Activated naive CD8-positive, alpha-beta T cell treated with anti-CD3 and anti-CD28 coated beads for 36 hours (primary cell): ENCODE measurements at places on chromosomes 7 and 10. TPM values are rescaled to one million over a fixed set of nuclear protein-coding genes. Genes with fewer than 3 reads are reported as not detected.

DNA sequence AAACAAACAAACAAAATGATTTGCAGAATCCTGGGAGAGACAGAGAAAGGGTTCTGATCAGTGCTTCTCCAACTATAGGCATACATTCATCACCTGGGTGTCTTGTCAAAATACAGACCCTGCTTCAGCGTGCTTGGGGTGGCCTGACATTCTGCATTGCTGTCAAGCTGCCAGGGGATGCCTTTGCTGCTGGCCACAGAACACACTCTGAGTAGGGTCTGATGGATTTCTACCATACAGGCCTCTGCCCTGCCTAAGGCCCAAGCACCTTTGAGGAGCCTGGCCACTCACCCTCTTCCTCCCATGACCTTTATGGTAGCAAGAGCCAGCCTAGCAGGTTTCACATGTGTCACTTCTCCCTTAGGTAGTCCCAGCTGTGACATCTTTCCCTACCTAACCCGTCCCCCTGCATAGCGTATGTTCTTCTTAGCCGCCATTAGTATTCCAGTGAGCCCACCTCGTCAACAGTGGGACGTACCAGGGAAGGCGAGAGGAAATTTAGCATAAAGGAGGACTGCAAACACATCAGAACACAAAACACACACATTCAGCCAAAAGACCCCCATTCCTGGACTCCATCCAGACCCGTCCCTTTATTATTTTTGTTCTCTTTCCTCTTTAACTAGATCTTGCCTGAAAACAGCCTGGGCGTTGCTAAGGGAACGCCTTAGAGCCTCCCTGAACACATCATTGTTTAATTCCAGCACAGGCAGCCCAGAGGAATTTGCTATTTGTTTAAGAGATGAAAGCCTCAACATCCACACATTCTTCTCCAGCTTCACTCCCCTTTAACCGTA, 43.9 kb upstream of the PODXL start:
- DNase-seq, result no peak
- H3K36me3 ChIP-seq, result no peaks in the 10 kb centered on the region
- H3K4me1 ChIP-seq, result no peaks in the 10 kb centered on the region
- H3K27me3 ChIP-seq, result peaks cover 6% of the 10 kb centered on the region

DNA sequence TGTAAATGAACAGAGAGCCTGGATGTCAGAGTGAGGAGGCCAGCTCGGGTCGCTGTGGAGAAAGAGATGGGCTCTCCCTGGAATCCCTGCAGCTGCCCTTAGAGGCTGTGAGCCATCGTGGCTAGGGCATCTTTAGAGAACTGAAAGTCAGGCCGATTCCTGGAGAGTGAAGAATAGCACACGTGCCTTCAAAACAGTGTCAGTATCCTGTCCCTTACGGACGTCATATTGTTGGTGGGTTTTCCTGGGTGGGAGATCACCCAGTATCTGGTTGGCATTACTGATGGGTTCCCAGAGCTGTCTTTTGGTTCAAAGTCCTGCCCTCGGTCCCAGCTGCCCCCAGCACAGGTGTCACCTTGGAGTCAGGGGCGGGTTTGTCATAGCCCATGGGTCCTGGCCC, 25.3 kb downstream of the IKZF1 start:
- H3K4me3 ChIP-seq, result peak overlapping the region; percentile 29
- no peaks in the 10 kb centered on the region for H3K27me3 ChIP-seq
- peaks cover 66% of the 10 kb centered on the region for H3K4me1 ChIP-seq

DNA sequence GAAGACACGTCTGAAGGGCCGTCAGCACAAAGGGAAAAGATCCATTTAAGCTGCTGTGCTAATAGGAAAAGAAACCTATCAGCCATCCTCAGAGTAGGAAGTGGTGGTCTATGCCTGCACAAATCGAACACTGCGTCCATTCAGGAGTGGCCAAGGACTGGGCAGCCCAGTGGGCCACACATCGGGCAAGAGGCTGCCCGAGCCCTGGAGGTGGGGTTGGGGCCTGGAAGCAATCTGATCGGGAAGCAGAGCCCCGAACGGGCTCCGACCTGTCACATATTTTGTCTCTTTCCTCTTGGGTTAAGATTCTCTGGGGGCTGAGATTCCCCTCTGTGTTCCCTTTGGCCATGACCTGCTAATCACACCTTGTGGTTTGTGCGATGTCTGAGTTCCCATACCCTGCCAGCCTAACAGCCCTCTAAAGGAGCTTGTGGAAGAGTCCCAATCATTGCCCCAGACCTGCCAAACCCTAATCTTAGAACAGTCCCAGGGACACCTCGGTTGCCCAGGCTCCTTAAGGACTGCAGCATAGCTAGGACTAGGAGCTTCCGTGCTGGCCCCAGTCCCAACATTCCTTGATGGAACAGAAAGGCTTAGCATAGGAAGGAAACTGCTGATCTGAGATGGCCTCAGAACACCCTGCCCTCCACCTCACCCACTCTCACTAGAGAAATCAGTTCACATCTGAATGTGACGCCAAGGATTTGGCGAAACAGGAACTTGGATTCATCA, 77.9 kb upstream of the SAMD8 start:
- no peak for DNase-seq
- peaks cover 48% of the 10 kb centered on the region for H3K4me1 ChIP-seq
- no peaks in the 10 kb centered on the region for H3K27me3 ChIP-seq
- H3K27ac ChIP-seq, result peak overlapping the region; percentile 79

Gene ZNF853
- 2.2 TPM for total RNA-seq

GRCh38 chr7:54477083-54477482, 65.1 kb upstream of the VSTM2A start:
- no peak overlapping the region for H3K4me3 ChIP-seq
- H3K27me3 ChIP-seq, result no peaks in the 10 kb centered on the region
- H3K27ac ChIP-seq, result no peak overlapping the region
- no peaks in the 10 kb centered on the region for H3K4me1 ChIP-seq

GRCh38 chr7:149254181-149254858, 7.7 kb upstream of the ZNF783 start:
- H3K4me3 ChIP-seq, result no peak overlapping the region
- peaks cover 2% of the 10 kb centered on the region for H3K36me3 ChIP-seq
- H3K27ac ChIP-seq, result no peak overlapping the region
- DNase-seq, result no peak

Gene NKX2-3
- total RNA-seq, result not detected

Gene RPA3
- total RNA-seq, result 174 TPM

DNA sequence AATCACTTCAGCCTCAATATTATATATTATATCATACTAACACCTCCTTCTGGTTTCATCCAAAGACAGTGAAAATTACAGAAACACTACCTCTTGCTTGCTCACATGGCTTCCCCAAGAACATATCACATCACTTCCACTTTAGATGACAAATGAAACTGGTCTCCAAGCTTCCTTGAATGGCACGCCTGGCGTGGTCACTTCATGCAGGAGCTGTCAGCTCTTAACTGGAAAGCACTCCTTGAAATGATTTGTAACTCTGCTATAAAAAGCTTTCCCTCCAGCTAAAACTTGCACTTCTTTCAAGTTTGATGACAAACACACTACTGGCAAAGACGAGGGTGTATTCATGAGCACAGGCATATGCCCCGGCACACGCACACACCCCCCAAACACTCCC, 84.1 kb upstream of the INHBA start:
- H3K27ac ChIP-seq, result no peak overlapping the region
- no peak overlapping the region for H3K4me3 ChIP-seq
- H3K36me3 ChIP-seq, result no peaks in the 10 kb centered on the region
- no peak for DNase-seq
- H3K4me1 ChIP-seq, result no peaks in the 10 kb centered on the region

- H3K4me1 ChIP-seq, result peaks cover 11% of the 10 kb centered on the region
- no peak for DNase-seq
- H3K27ac ChIP-seq, result no peak overlapping the region
- peaks cover 1% of the 10 kb centered on the region for H3K36me3 ChIP-seq
- no peak overlapping the region for H3K4me3 ChIP-seq
- H3K27me3 ChIP-seq, result no peaks in the 10 kb centered on the region
These were observed 53.9 kb downstream of the VCL start for GRCh38 chr10:74051736-74052342.

DNA sequence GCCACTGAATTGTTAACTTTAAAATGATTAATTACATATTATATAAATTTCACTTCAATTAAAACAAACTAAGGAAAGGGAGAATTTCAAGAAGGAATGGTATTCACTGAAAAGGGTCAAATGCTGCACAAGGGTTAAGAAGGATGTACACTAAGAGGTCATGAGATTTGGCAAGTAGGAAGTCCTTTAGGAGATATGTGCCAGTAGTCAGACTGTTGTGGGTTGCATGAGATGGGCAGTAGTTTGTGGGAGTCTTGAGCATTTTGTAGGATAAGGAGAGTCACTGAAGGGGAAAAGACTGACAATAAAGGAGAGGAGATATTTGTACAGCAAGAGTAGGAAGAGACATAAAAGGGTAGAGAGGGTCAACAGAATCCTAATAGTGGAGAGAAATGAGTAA, 12.4 kb upstream of the PTPN12 start:
- peaks cover 6% of the 10 kb centered on the region for H3K4me1 ChIP-seq
- H3K27ac ChIP-seq, result no peak overlapping the region
- DNase-seq, result no peak
- no peaks in the 10 kb centered on the region for H3K27me3 ChIP-seq

Gene CTNNA3
- total RNA-seq, result not detected

Gene MOGAT3
- total RNA-seq, result not detected

- H3K27ac ChIP-seq, result peak overlapping the region; percentile 71
- peaks cover 14% of the 10 kb centered on the region for H3K36me3 ChIP-seq
- peak; percentile 26 for DNase-seq
- H3K4me3 ChIP-seq, result peak overlapping the region; percentile 47
- H3K4me1 ChIP-seq, result peaks cover 22% of the 10 kb centered on the region
- H3K27me3 ChIP-seq, result no peaks in the 10 kb centered on the region
These were observed 7.1 kb downstream of the NUDT1 start for GRCh38 chr7:2248984-2249694.

GRCh38 chr10:1022413-1022812, 3.2 kb downstream of the IDI2 start:
- H3K4me1 ChIP-seq, result no peaks in the 10 kb centered on the region
- DNase-seq, result no peak

DNA sequence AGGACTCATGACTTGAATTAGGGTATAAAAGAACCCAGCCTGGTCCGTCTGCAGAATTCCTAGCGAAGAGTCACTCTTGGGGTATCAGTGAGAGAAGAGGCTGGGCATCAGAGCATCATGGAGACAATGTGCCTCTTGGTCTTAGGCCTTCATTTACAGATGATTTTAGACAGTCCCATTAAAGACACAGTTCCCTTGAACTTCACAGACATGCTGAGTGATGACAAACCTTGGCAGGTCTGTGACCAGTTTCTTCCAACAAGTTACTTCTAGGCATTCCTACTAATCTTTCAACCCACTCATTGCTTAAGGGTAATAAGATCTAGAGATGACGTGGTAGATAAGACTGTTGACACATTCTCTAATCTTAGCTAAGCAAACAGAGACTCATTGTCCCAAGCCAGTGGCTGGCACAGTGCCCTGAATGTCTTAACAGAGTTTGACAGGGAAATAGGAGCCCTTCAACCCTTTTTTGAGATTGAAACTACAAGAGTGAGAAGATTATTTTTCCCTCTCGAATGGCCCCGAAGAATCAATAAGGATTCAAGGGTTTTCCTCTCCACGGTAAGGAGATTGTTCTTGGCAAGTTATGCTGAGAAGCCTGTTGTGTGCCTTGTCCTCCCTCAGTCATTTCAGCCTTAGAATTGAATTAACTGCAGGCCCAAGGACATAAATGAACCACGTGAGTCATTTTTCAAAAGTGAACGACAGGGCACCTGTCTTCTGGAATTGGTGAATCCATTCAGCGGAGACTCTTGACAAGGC, 281.1 kb downstream of the CCDC3 start:
- no peak for DNase-seq
- no peak overlapping the region for H3K4me3 ChIP-seq
- H3K4me1 ChIP-seq, result peaks cover 13% of the 10 kb centered on the region
- no peaks in the 10 kb centered on the region for H3K27me3 ChIP-seq
- no peak overlapping the region for H3K27ac ChIP-seq
- H3K36me3 ChIP-seq, result peaks cover 5% of the 10 kb centered on the region

Gene FGFR2
- not detected for total RNA-seq

Gene FKBP9
- not detected for total RNA-seq

Gene CYP3A4
- not detected for total RNA-seq

DNA sequence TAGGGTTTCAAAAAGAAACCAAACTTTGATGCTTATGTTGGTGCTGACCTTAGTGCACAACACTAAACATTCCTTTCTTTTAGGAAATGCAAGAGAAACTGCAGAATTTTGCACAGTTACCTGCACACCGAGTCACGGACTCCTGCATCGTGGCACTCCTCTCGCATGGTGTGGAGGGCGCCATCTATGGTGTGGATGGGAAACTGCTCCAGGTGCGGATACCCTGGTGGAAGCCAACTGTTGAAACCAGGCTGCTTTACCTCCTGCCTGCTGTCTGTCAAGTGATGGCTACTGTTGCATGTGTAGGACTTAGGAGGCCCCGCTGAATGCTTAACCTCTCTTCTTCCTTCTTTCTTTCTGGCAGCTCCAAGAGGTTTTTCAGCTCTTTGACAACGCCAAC, 11.7 kb downstream of the CASP2 start:
- H3K27ac ChIP-seq, result no peak overlapping the region
- peaks cover 28% of the 10 kb centered on the region for H3K4me1 ChIP-seq
- peak; percentile 46 for DNase-seq
- H3K4me3 ChIP-seq, result no peak overlapping the region
- peaks cover 39% of the 10 kb centered on the region for H3K36me3 ChIP-seq
- H3K27me3 ChIP-seq, result no peaks in the 10 kb centered on the region

- H3K4me1 ChIP-seq, result no peaks in the 10 kb centered on the region
- no peaks in the 10 kb centered on the region for H3K36me3 ChIP-seq
- no peaks in the 10 kb centered on the region for H3K27me3 ChIP-seq
These were observed 65.6 kb downstream of the NOD1 start for GRCh38 chr7:30412782-30413504.

GRCh38 chr7:43658718-43659548, 70.4 kb downstream of the COA1 start:
- H3K4me3 ChIP-seq, result peak overlapping the region; percentile 42
- no peaks in the 10 kb centered on the region for H3K27me3 ChIP-seq

Gene CFAP46
- total RNA-seq, result 1.5 TPM

Gene TPK1
- 21.4 TPM for total RNA-seq

- no peaks in the 10 kb centered on the region for H3K27me3 ChIP-seq
These were observed 44.0 kb downstream of the DNMBP start for GRCh38 chr10:99965700-99966099.

Gene SNX13
- total RNA-seq, result 26.3 TPM

GRCh38 chr7:73899731-73900142, 38.8 kb downstream of the TMEM270 start:
- no peaks in the 10 kb centered on the region for H3K4me1 ChIP-seq
- DNase-seq, result no peak
- H3K27me3 ChIP-seq, result no peaks in the 10 kb centered on the region
- no peak overlapping the region for H3K27ac ChIP-seq
- H3K4me3 ChIP-seq, result no peak overlapping the region
- no peaks in the 10 kb centered on the region for H3K36me3 ChIP-seq
